ENCODE measurements at places on chromosomes 3 and 15.

- DNase-seq: no peak
These were observed 1.6 kb downstream of the GAP43 start for GRCh38 chr3:115624901-115625300.

GRCh38 chr3:3288255-3288654 is 108.8 kb upstream of the CRBN start:
- DNase-seq: no peak

DNA sequence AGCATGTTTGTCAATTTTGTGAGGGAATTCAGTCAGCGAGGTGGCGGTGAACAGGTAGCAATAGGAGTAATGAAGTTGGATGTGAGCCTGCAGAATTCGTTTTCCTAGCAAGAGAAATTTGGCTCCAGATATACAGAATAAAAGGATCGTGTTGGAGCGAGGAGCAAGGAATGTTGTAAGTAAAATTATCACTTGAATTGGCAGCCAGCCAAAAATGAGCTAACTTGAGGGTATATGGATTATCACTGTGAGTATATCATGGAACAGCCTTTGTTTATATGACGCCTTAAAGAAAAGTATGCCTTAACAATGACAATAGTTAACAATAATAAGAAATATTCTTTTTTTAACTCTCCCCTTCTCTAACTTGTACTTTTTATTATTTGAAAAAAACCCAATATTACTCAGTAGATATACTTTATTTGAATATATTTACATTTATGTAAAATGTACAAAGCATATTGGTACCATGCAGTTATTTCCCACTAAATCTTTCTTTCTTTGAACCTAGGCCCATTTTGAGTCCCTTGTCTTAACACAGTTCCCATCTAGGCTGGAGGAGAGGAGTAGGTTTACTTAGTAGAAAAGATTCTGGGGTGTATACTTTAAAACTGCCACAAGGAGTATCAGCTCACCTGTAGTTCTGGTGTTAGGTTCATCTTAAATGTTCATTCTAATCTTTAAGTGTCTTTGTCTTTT is 29.3 kb downstream of the EPHA6 start:
- no peak for DNase-seq

DNA sequence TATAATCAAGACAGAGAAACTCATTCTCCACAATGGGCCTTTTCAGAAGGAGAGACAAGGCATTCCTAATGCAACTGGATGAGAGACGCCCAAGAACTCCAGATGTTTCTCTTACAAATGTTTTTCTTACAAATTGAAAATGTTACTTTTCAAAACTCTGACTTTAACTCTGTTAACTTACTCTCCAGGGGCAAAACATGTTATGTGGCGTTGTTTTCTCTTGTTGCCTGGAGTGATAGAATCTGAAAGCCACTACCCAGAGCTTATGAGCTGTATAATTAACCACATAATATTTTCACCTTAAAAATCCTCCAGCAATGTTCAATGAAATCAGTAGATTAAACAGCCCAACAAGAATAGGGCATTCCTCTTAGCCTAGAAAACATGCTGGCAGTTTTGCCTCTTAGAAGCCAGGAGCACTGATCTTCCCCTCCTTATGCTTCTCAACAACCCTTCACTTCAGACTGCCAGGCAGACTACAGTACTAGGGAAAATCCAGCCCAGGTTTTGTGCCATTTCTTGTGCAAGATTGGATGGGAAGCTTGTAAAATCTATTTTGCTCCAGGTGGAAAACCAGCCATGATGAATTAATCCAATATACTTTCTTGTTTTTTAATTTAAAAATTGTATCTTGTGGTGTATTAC is 186.7 kb upstream of the GADL1 start:
- no peak for DNase-seq

DNA sequence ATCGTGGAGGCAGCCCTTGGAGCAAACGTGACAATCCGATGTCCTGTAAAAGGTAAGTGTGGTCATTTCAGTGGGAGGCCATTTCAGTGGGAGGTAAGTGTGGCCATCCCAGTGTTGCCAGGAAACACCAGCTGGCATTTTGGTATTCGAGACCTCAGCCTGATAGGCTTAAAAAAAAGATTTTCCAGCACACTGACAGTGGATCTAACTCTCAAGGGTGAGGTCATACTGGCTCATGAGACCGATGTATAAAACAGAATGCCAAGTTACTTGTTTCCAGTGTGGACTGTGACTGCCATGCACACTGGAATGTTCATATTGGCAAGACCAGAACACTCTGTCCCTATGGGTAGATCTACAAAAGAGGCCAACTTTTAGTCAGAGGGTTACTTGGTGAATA is 244.4 kb upstream of the GOLGA6L4 start:
- DNase-seq: no peak

DNA sequence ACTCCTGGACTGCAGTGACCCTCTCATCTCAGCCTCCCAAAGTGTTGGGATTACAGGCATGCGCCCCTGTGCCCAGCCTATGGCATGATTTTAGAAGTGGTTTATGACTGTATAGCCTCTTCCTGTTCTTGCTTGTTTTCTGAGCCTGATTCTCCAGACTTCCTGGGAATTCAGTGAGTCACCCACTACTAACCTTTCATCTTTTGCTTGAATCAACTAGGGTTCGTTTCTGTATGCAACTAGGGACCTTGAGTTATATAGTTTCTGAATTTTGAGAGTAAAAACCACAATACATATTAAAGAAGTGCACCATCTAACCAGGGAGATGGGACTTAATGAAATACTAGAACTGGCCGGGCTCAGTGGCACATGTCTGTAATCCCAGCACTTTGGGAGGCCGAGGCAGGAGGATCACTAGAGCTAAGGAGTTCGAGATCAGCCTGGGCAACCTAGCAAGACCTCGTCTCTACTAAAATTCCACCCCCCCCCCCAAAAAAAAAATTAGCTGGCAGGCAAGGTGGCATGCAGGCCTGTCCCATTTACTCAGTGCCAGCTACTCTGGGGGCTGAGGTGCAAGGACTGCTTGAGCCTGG is 76.0 kb downstream of the ZNF609 start:
- DNase-seq: no peak

DNA sequence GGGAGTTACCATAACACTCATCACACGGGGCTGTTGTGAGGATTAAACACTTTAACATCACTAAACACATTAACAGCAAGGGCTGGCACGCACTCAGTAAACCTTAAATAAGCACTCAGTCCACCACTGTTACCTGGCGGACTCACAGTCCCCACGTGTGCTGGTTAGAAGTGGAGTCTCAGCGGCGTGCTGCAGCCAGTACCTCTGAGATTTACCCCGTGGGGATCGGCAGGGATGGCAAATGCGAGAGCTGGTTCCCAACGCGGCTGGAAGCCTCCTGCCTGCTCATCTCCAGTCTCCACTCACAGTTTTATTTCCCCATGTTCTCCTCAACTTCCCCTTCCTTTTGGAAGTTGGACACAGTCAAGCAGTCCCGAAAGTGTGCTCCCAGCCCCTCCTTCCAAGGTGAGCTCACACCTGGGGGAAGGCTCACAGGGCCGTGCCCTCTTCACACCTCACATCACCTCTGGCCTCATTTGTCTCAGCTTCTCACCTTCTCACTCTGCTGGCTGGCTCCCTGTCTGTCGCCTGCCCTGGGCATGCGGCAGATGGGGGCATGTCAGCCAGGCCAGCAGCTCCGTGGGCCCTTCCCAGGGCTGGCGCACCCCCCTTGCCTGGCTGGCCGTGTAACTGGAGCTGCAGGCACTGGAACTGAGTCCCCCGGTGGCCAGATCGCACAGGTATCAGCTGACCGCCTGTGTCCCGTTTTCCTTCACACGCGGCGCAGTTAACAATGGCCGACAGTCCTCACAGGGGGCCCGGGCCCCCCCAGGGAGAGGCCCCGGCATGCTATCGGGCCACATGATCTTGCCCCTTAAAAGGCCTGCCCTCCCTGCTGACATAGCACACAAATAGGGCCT is 87.1 kb downstream of the WNT7A start:
- no peak for DNase-seq

DNA sequence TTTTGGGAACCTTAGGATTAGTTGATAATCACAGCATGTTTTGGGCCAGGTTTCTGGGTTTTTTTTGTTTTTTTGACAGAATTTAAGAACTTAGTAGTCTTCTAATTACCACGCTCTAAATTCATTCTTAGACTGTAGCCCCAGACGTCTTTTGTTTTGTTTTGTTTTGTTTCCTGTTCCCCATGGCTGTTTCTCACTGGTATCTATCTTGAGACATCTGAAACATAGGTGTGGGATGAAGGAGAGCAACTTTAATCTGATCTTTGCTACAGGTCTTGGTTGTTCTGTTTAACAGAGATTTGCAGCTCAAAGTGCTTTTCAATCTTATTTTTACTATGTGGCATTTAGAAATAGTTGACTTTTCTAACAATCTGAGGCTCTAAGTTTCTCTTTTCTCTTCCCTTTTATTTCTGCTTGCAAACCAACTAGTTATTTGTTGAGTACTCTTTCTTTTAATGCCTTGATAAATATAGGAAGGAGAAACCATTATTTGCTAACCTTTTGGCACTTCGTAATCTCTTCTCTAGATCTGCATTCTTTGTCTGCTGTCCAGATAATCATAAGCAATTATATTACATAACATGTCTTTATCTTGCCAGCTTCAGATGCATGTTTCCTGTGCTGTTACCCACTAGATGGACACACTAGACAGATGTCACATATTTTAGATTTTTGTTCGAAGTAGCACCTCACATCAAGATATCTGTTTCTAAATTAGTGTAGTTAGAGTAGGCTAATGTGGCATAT is 40.9 kb downstream of the FBXL2 start:
- DNase-seq: no peak

DNA sequence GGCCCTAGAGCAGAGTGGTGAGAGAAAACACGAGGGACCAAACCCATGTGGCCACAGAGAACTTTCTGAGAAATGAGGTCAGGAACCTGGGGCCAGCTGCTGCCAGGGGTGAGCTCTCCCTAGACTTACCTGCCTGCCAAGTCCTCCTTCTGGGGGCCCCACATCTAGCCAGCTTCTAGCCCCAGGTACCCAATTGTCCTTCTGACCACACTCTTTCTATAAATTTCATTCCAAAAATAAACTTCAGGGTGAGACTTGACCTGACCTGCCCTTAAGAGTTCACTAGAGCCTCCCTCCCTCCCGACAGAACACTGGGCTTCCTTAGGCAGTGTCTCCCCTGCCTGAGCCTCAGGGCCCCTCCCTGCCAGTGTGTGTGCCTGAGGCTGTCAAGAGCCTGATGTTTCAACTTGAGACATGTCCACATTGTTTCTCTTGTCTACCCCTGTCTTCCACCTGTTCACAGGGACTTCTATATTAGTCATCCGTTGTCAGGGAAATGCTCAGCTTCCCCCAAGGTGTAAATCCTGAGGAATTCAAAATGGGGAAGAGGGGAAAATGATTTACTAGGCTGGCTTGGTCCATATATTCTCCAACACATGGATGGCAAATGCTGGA is 312.8 kb upstream of the TLE3 start:
- no peak for DNase-seq

DNA sequence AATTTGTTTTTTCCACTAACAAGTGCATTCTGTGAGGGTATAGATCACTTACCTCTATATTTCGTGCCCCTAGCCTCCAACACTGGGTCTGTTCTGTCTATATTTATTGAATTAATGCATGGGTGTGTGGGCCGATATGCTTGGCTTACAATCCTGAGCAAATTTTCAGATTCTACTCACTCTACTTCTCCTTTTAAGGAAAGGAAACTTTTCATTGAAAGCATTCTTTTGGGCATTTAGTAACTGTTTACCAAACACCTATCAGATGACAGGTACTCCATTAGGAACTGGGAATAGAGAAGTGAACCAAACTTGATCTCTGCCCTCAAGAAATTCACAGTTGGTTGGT is 60.5 kb downstream of the TLE3 start:
- no peak for DNase-seq

DNA sequence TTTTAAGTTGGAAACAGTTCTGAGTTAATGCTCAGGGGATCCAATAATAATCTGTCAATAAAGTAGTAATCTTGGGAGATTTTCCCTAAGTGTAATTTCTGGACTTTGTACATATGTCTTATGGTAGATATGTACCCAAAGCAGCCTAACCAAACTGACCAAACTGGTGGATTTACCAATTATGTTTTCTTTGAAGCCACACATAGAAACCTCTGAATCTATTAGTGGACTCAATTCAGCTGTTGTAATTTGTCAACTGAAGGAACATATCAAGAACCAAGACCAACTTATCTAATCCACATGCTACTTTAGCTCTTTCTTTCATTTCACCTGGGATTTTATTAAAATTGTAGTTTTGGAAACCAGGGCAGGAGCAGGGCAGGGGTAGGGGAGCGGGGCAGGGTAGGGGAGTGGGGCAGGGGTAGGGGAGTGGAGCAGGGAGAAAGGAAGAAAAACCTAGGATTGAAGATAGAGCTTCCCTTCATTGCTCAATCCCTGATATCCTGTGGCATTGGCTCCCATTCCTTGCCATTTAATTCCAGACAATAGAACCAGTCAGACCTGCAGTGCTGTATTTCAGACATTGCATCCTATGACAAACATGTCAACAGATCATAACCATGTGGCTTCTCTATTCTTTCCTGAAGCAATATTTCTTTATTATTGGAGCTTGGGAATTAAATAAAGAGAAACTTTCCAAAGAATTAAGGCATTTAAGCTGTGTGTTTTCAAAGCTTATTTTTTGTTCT is 101.8 kb downstream of the NFKBIZ start:
- no peak for DNase-seq

DNA sequence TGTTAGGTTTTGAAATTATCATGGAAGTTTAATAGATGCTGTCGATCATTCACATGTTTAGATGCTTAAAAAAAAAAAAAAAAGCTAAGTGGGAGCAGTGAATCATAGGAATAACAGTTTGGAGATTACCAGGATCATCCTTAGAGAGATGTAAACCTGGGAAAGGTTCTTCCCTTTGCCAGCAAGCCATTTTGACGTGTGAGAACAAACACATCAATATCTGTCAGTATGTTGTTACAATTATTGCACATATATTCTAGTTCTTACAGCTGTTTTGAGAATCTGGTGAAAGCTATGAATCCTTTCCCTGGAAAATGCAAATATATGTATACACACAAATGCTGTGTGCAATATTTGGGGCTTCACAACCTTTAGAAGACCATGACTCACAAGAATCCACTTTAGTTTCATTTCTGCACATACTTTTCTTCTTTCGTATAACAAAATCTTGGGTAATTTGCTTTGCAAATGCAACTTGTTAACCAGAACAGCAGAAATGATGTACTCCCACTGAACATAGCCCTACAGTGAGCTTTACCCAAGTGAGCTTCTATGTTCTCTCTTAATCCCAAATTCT is 12.0 kb downstream of the NFKBIZ start:
- no peak for DNase-seq

Measured in T-helper 1 cell (primary cell).